ENCODE measurements at places on chromosomes 12 and 14.
A peak's percentile ranks its signal among the peaks of the same experiment; 100 is the strongest.

DNA sequence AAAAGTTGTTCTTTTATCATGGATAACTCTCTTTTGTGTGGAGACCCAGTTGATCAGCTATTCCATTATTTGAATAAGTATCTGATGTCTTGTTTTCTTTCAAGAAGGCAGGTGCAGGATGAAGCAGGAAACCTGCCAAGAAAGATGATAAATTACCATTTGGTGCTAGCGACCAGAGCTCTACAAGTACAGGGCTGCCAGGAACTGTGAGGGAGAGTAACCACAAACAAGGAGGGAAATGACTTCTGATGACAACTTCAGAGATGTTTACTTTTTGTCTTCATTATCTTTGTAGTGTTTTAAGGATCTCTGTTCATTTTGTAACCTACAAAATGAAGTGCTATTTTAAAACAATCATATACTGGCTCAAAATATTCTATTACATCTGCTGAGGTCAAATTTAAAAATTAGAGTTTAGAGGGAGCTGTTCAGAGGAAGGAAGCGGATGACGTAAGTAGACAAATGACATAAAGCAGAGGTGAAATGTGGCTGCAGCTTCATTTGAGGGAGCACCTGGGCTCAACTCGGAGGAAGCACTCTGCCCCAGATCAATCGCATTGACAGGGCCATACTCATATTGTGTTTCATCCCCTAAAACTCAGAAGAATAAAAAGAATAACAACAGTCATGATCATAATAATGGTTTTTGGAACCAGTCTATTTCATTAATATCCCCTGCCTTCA lies 226.8 kb downstream of the C12orf42 start:
- DNase-seq, result peak; percentile 80

- DNase-seq, result no peak
These were observed 128.0 kb downstream of the STXBP6 start for GRCh38 chr14:24921903-24922302.

DNA sequence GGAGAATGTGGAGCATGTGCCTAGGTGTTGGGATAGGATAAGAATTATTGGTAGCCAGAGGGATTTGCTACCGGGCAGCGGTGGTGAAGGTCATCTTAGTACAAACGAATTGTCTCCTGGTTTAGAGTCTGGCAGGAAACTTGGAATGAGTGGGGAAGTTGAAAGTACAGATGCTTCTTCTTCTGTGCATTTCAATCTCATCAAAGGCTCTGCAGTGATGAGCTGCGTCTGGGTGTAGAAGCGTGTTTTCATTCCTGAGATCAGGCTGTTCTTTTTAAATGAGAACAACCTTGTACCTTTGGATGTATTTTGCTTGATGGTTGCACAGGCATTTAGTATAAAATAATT lies 2.1 kb downstream of the WNK1 start:
- no peak for DNase-seq

DNA sequence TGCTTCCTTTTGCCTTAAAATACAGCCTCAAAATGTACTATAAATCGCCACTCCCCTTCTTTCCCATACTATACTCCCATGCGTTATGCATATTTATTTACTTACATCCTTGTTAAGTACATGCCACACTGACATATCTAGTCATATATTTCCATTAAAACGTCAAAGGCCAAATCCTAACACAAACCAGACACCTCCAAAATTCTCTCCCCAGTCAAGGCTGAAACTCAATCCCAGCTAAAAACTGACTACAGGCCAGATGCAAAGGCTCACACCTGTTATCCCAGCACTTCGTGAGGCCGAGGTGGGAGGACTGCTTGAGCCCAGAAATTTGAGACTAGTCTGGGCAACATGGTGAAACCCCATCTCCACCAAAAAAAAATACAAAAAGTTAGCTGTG lies 5.7 kb upstream of the CAND1 start:
- DNase-seq, result no peak

DNA sequence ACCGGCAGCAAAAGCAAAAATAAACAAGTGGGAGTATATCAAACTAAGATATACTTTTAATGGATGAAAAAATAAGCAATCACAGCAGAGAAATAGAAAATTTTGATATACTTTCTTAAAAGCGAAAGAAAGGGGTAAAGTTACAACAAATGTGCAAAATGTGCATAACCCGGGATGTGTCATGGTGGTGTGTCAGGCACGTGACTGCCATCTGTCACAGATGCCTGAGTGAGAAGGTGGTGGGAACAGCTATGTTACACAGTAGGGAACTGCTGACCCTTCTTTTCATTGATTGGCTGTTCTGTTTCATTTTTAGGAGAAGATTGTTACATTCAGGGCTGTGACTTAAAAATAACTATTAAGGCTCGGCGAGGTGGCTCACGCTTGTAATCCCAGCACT lies 168.1 kb upstream of the PELI2 start:
- no peak for DNase-seq

DNA sequence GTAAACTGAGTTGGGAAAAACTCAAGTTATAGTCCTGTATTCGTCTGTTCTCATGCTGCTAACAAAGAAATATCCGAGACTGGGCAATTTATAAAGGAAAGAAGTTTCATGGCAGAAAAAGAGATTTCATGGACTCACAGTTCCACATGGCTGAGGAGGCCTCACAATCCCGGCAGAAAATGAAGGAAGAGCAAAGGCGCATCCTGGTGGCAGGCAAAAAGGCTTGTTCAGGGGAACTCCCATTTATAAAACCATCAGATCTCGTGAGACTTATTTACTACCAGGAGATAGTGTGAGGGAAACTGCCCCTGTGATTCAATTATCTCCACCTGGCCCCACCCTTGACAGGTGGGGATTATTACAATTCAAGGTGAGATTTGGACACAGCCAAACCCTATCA lies 292.6 kb upstream of the SYT1 start:
- DNase-seq, result no peak

GRCh38 chr14:103828315-103828967 lies 18.9 kb downstream of the PPP1R13B start:
- DNase-seq, result no peak

DNA sequence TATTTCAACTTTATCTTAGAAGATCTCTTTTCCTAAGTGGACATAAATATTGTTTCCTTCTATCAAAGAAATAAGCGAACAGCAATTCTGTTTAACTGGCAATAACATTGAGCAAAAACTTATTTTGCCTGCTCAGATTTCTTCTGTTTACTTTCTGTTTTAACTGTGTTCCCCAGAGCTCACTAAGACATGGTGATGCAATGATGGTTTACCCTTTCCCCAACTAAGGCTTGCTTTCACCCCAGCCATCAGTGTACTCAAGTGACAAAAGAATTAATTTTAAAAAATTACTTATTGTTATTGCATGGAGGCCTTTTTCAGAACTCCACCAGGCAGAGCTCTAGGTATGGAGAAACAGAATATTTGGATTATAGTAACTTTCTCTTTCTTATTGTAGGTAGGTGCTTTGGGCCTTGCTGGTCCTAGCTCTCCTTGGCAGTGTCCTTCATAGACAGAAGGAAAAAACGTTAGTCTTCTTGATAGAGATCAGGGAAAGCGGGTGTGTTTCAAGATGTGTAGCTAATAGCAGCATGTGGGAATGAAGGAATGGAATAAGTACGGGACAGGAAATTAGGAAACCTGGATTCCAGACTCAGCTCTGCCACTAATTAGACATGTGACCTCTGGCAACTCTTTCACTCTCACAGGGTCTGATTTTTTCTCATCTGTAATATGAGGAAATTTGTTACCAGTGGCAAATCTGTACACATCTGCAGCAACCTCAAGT lies 14.6 kb upstream of the DDHD1 start:
- DNase-seq, result no peak

GRCh38 chr14:87888136-87888999 lies 104.6 kb downstream of the GALC start:
- no peak for DNase-seq

DNA sequence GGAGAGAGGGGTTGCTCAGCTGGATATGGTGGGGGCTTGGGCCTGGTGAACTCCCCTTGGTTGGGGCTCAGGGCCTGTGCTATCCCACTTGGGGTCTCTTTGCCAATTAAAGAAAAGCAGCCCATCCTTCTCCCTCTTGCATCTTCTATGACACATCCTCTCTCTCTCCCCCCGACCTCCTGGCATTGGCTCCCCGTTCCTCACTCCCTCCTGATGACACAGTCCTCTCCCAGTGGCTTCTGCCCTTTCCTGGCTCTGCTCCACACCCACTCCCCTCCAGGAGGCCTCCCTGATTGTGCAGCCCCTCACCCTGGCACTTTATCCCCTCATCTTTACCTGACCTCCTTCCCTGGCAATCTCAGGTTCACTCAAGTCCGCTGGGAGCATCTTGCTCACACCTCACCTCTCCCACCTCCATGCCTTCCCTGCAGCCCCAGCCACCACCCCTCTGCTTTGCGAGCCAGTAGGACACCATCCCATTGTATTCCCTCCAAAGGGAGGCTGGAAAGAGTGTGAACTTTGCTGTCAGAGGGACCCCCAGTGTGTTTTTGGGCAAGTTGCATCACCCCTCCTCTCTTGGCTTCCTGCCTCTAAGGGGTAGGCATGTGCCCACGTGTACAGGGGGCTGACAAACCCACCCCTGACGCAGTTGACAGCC lies 10.7 kb downstream of the KRT80 start:
- no peak for DNase-seq

DNA sequence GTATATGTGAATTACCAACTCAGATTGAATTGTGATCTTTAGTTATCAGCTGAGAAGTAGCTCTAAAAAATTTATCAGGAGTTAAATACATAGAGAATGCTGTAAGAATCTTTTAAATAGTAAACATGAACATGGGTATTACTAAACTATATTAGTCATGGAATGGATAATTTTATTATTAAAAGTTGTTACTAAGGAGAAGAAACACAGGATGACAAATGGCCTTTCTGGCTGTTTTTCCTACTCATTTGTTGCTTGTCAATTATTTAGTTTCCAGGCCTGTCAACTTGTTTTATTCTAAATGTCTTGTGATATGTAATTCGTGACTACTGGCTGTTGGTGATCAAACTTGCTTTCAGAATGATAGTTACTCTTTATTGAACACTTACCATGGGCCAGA lies 58.7 kb downstream of the KTN1 start:
- no peak for DNase-seq
